ENCODE measurements at places on chromosomes 2 and 18.

DNA sequence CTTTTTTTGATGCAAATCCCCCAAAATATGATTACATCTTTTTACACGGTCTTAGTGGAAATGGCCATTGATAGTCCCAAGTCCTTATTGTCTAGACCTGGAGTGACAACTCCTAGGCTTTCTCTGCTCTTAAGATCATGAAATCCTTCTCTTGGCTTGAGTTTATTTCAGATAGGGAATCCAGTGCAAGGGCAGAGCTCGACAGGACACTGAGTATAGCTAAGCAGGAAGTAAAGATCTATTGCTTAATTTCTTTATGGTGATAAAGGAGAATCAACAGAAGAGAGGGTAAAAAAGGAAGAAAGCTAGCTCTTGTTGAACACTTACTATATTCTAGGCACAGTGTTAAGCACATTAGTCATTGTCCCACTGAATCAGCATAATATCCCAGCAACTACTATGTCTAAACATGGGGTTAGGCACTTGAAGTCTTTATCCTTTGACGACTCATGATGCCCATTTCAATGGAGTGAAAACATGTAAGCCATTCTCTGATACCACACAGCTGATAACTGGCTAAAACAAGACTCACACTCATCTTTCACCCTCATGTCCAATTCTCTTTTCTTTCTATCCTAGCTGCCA, 74.1 kb upstream of the LRATD1 start:
- no peak for DNase-seq

DNA sequence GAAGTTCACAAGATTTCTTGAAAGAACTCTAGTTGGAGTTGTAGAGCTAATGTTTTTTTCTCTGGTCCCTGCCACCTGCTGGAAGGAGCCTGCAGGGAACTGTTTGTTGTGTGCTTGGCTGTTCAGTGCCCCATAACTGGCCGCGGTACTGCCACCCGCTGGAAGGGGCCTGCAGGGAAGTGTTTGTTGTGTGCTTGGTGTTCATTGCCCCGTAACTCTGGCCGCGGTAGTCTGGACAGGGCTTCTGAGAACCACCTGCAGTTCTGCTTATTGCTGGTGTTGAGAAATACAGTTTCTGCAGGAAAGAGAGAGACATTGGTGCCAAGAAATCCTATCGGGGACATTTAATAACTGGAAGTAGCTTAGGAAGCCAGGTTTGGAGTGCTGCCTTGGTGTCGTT, 58.1 kb downstream of the AGAP1 start:
- peak; percentile 69 for DNase-seq

DNA sequence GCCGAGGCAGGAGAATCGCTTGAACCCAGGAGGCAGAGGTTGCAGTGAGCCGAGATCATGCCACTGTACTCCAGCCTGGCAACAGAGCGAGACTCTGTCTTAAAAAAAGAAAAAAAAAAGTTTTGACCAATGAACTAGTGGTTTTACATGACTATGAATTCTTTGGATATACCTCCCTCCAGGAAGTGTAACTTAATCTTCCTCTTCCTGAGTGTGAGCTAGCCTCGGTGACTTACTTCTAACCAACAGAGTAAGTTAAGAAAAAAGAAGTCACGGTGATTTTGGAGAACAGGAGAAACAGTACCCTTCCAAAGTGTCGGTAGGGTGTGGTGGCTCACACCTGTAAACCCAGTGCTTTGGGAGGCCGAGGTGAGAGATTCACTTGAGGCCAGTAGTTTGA, 7.1 kb downstream of the TIA1 start:
- no peak for DNase-seq

GRCh38 chr2:126699018-126699417, 43.1 kb downstream of the GYPC start:
- DNase-seq = no peak

GRCh38 chr18:34492652-34493051, 217.4 kb upstream of the DTNA start:
- no peak for DNase-seq

DNA sequence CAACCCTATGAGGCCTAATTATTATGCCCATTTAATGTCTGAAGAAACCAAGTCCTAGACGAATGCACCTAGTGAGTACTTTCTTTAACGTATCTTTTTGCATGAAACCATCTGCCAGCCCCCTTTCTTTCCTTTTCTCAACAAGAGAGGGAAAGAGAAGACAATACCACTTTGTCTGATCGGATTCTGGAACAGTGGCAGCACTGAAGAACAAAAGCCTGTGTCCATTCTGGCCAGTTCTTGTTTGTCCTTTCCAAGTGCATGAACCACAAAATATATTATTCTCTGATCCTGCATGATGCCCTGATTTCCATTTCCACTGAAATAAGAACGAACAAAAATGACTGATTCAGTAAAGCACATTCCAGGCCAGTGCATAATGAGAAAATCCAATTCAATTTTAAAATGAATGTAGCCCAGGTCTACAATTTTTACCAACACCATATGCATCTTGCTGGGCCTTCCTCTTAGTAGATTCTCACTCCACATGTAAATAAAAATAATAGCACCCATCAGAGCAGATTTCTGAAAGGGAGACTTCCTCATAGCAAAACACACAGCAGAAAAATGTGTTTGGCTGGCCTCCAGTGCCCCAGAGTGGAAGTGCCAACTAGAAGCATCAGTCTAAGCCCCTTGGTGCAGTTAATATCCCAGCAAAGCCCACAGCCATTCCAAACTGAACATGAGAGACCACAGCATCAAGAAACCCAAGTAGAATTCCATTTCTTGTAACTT, 422.6 kb upstream of the ID2 start:
- peak; percentile 43 for DNase-seq

- no peak for DNase-seq
These were observed 264.2 kb upstream of the TNP1 start for GRCh38 chr2:217124050-217124449.

GRCh38 chr2:150878356-150878755, 383.3 kb downstream of the RBM43 start:
- DNase-seq = no peak

- peak; percentile 25 for DNase-seq
These were observed 49.5 kb downstream of the PTPRM start for GRCh38 chr18:7616661-7617060.

GRCh38 chr2:3981446-3981987, 278.1 kb downstream of the DCDC2C start:
- DNase-seq = no peak

GRCh38 chr2:241074901-241075540, 27.1 kb downstream of the MTERF4 start:
- DNase-seq = no peak

DNA sequence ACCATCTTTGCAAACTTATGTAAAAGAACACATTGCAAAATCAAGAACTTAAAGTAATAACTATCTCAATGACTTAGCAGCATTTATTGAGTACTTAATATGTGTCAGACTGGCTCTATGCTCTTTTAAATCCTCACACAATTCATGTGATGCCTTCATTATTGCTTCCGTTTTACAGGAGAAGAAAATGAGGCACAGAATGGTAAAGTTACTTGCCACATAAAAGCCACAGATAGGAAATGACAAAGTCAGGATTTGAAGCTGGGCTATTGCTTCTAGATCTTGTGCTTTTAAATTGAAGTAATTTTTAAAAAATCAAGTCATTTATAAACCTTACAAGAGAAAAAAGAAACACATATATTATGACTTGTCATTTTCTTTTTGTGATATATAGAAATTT, 174.2 kb downstream of the WDR7 start:
- DNase-seq = no peak

GRCh38 chr2:102025583-102026267, 34.0 kb downstream of the IL1R2 start:
- no peak for DNase-seq

GRCh38 chr2:216283038-216283900, 89.0 kb downstream of the MARCHF4 start:
- DNase-seq = no peak

- no peak for DNase-seq
These were observed 11.1 kb downstream of the ACVR2A start for GRCh38 chr2:147855977-147856376.

- no peak for DNase-seq
These were observed 36.8 kb upstream of the EML4 start for GRCh38 chr2:42132191-42132965.

DNA sequence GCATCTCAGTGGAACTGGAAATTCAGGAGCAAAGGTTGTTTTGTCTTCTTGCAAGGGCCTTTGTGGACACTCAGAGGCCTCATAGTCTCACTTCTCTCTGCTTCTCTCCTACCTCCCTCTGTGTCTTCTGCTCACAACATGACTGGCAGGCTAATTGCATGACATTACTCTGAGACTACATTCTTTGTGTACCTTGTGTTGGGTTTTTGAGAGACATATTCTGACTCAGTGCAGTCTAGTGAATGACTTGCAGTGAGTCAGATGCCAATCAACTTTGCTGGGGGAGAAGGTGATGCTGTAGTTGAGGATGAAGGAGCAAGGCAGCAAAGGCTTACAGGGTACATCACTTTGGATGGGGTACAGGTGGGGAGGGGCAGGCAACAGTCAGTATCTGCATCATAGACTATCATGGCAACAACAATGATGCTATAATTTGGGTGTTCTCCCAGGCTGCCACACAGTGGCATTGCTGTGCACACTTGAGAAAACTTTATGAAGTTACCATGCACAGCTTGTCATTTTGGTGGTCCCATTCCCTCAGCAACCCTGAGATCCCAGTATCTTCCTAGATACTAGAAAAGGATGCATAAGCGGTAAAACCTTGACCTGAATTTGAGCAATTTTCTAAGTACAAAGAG, 69.3 kb upstream of the SLC16A14 start:
- DNase-seq = no peak

DNA sequence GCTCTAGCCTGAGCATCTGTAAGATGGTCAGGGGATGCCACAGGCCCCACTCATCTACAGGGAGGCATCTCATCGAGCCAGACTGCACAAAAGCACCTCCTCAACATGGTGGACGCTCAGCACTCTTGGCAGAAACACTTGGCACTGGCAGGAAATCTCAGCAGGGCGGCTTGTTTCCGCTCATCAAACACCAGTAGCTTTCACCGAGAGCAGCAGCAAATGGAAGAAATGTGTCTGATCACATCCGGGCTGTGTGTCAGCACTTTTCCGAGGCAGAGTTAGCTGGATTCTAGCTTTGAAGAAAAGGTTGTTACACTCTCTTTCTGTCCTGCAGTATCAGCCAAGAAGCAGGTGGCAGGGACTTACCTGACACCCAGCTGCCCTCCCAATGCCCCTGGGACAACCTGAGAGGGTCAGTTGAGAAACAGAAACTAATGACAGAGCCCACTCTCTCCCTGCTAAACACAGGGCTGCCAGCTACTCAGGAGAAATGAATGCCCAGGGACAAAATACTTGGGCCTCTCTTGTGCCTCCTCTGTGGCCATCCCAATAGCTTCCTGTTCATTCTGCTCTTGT, 68.9 kb upstream of the FZD7 start:
- no peak for DNase-seq

DNA sequence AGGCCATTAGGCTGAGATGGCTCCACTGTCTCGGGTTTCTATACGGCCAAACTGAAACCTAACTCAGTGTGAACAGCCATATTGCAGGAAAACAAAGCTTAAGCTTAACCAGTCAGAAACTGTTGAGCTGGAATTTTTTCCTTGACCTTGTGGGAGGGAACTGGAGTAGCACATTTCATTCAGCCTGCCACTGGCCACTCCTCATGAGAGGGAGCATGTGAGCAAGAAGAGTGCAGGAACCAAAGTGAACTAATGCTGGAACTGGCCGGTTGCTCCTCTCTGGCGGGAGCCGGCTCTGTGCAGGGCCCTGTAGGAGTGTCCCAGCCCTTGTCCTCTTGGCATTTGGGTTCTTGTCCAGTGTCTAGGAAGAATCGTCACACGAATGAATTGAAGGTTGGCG, 5.9 kb upstream of the POLE4 start:
- DNase-seq = no peak

DNA sequence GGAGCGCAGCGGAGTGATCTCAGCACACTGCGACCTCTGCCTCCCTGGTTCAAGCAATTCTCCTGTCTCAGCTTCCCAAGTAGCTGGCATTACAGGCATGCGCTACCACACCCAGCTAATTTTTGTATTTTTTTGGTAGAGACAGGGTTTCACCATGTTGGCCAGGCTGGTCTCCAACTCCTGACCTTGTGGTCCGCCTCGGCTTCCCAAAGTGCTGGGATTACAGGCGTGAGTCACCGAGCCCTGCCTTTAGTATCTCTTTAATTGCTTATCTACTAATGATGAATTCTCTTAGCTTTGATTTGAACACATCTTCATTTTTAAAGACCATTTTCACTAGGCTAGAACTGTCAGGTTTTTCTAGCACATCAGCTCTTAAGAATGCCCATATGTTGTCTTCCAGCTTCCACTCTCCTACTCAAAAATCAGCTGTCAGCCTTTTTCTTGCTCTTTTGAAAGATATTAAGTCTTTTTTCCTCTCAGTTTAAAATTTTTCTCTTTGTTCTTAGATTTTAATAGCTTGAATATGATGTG, 16.1 kb upstream of the MFSD2B start:
- DNase-seq = no peak

DNA sequence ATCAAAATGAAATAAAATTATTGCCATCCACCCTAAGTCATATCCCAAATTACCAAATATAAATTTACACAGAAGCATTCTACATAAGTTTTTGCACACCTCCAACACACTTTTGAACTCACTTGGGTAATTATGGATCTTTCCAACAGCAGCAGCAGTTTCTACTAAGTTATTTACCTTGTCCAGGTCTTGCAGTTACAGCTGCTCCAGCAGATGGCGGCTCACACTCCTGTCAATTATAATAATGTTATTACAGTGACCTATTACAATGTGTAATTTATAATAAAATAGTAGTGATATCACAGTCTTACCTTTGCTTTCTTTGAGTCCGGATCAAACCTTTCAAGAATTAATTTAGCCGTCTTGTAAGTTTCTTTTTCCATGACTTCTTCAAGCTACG, 37.9 kb downstream of the LNPK start:
- no peak for DNase-seq

DNA sequence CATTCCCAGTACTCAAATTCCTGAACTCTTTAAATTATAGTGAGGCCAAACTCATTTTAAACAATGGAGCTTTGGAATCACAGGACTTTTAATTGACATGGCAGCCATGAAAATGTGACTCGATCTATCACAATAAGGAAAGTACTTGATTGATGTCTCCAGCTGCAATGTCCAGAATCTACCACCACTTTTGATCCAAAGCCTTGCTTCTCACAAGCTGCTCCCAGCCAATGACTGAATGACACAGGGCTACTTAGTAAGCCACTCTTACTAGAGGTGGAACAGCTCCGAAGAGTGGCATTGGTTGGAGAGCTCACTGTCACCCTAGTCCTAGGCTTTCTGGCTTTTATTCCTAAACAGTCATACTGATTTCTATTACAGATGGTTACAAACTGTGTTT, 270.1 kb downstream of the IRS1 start:
- no peak for DNase-seq

GRCh38 chr2:24050041-24050979, 769 bp downstream of the FKBP1B start:
- peak; percentile 21 for DNase-seq

- DNase-seq = no peak
These were observed 272.0 kb upstream of the GCFC2 start for GRCh38 chr2:75982719-75983118.

DNA sequence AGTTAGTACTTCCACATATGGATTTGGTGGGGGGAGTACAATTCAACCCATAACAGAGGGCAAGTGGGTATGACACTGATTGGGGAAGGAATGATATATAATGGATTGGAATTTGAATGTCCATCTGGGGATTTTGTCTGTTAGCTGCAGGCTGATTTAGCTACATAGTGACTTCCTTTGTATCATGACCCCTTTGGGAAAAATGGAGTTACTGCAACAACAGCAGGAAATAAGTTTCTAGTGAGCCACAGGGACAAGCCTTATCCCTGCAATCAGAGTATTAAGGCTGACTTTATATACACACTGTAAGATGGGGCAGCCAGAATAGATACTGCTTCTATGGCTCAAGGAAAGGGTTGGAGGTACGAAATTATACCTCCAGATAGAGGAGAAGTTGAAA, 404.4 kb upstream of the MEIS1 start:
- DNase-seq = no peak

All from body of pancreas (tissue), 4 donors.